Activated CD4-positive, CD25-positive, alpha-beta regulatory T cell (primary cell): ENCODE measurements at places on chromosomes 5 and 9.

- peak; percentile 25 for DNase-seq
Measured at GRCh38 chr5:458547-459353, 15.8 kb downstream of the EXOC3 start.

- DNase-seq: no peak
Measured at GRCh38 chr5:91632871-91633270, 249.8 kb upstream of the ARRDC3 start.

DNA sequence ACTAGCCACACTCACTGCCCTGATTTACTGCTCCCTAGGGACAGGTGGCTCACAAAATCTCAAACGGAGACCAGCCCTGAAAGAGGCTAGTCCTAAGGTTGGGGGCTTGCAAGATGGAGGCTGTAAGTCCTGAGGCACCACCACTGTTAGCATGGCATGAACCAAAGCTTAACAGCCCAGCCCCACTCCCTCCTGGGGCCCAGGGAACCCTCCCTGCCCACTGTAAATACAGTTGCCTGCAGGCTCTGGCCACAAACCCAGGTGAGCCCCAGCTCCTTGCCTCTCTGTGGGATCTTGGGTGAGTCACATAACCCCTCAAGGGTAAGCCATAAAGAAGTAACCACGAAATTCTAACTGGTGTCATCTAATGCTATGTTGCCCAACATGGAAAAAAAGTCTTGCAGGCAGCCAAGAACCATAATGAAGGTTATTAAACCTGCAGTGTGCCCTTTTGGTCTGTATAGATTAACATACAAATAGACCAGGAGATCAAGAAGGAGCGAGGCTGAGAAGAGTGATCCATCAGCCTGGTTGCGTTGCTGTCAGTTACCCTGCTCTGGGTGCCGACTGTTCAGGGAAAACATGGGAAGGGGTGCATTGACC lies 1.7 kb upstream of the POMT1 start:
- DNase-seq: no peak

DNA sequence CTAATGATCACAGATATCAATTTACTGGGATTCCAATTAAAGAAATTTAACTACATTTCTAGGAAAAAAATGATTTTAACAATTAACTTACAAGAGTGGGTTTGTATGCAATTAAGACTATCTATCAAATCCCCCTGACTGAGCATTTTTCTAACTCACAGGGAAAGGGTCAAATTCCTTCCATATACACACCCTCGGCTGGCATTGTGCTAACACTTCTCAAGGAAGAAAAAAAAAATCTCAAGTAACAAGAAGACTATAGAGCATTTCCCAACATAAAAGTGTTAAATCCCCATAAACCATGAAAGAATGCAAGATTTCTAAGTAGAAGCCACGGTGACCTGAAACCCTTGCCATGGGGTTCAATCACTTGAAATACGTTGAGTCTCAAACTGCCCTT lies 368.8 kb downstream of the GLIS3 start:
- DNase-seq: no peak

DNA sequence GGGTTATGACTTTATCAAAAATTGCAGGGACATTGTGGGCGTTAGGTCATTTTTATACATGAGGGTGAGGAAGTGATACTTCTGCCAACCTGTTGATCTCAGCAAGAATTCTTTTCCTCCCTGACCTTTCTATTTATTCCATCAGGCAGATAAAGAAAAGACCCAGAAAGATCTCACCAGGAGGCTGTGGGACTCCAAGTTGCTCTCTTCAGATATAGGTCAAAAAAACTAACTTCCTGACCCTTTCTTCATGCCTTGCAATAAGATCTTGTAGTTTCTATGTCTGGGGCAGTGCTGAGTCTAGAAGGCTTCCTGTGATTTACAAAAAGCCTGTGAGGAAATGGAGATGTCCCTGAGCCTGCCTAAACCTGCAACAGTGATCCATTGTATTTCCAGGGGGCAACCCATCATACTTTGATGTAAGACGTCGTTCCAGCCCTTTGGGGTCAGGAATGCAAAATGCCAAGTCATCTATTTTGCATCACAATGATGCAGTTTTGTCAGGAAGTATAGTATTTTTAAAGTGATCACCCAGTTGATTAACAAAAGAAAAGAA lies 22.0 kb upstream of the PIK3R1 start:
- no peak for DNase-seq

- no peak for DNase-seq
Measured at GRCh38 chr9:117098331-117098730, 316.5 kb downstream of the ASTN2 start.

DNA sequence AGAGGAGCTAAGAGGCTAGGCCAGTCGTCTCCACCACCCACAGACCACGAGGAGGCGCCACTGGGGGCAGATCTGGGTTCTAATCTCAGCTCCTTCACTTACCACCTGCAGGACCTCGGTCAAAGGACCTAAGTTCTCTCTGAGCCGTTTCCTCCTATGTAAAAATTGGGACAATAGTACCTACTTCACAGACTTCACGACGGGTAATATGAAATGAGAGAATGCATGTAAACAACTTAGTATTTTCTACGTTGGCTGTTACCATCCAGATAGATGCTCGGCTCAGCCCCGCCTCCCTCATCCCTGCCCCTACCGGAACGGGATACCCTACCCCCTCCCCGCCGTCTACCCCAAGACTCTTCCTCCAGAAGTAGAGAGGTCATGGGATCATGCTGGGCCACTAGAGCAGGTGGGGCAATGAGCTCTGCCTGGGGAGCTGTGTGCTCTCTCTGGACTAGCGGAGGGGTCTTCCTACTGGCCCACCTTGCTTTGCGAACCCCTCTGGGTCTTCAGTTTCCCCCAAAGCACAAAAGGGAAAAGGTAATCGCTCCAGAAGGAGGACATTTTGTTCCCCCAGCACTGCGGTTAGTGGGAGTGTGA lies 541 bp downstream of the GNPDA1 start:
- DNase-seq: peak; percentile 27

- no peak for DNase-seq
Measured at GRCh38 chr5:173864126-173865050, 23.8 kb upstream of the CPEB4 start.

GRCh38 chr5:6711409-6712141 lies 1.7 kb upstream of the TENT4A start:
- no peak for DNase-seq

GRCh38 chr5:135714126-135714894 lies 120.2 kb upstream of the SLC25A48 start:
- DNase-seq: no peak

- no peak for DNase-seq
Measured at GRCh38 chr5:115599502-115599901, 2.8 kb downstream of the TICAM2 start.
